CD4-positive, alpha-beta T cell treated with Interleukin-6 at 100 ng/mL for 8 hours (primary cell): ENCODE measurements at places on chromosomes 6 and 20.

GRCh38 chr20:51022803-51023616 lies at the start of gene KCNG1:
TSS of gene KCNG1 (minus strand) at chr20:51023107. CDS start at chr20:51010338, 12,769 bp downstream.
- no peak for DNase-seq

- no peak for DNase-seq
These were observed 12.4 kb upstream of the CCN6 start for GRCh38 chr6:112041535-112041934.

DNA sequence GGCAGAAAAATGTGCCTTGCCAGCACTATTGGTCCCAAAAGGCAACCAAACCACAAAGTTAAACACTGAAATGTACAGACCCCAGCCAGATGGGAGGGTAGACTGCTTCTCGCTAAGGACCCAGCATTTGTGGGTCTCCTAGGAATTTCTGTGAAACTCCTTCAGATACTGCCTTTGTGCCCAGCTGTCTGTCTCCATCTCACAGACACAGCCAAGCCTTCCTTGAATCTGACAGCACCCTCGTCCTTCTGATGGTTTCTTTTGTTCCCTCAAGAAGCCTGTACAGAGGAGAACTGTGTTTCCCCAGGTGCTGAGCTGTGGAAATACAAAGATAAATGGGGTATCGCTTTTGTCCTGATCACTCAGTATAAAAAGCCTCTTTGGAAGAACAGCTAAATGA lies 254.0 kb upstream of the TAB2 start:
- no peak for DNase-seq

- peak; percentile 23 for DNase-seq
These were observed 44.1 kb downstream of the PREX1 start for GRCh38 chr20:48783533-48784272.

DNA sequence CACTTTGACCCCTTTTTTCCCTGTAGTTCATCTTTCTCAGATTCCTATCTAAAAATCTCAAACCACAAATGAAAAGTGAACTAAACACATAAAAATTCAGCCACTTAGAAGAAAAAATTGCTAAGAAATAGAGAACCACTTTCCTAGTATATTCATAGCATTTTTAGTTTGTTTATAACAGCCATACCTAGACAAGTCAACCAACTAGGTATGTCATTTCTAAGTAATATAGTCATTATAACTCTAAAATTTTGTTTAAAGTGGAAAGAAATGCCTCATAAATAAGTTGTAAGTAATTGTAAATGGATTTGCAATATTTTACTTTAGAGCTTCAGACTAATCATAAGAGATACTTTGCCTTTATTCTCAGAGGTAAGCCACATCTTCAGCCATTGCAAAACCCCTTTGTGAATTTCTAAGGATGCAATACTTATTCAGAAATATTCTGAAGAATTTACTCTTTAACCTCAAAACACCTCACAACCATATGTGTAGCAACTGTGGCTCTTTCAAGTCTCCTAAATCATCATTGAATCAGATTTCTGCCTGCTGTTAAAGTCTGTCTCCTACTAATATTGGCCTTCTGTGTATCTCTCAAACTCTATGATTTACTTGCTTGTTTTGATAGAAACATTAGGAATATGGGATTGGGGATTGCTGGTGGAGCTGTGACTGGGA lies 6.9 kb upstream of the SUMO4 start:
- DNase-seq, result no peak

GRCh38 chr6:145749632-145750031 lies 14.3 kb upstream of the EPM2A start:
- DNase-seq, result no peak

GRCh38 chr6:107973594-107973993 lies 15.6 kb upstream of the SEC63 start:
- DNase-seq, result no peak

DNA sequence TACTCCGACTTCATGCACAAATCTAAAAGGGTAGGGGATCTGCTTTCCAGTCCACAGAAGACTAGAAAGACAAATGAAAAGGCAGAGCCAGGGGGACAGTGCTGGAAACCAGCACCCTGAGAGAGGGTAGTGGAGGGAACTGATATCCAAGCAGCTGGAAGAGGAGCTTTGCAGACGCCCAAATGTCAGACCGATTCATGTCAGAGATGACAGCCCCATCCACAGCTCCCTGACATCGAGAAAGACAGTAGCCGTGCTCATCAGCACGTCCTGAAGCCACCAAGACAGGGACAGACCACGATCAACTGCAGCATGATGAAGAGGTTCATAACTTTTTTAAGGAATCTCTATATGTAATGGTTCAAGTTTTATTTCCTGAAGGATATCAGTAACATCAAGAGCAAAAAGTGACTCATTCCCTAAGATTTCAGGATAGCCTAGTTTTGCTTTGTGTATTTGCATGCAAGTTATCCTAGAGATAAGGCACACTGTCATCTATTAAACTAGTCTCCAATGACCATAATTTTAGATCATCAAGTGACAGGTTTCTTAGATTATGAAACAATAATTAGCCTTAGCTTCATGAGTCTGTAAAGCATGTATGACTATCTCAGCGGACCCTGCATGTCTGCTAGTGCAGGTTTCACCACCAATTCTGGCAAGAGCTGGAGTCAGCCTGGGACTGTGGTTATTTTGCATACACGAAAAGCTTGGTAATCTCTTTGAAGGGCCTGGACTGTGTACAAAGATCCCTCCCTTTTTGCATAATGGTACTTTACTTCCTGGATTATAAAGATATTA lies 43.0 kb downstream of the PRDM1 start:
- no peak for DNase-seq

GRCh38 chr6:166778046-166778445 lies 151.0 kb upstream of the RPS6KA2 start:
- no peak for DNase-seq

GRCh38 chr20:4973330-4974097 lies 27.8 kb downstream of the SLC23A2 start:
- peak; percentile 18 for DNase-seq

DNA sequence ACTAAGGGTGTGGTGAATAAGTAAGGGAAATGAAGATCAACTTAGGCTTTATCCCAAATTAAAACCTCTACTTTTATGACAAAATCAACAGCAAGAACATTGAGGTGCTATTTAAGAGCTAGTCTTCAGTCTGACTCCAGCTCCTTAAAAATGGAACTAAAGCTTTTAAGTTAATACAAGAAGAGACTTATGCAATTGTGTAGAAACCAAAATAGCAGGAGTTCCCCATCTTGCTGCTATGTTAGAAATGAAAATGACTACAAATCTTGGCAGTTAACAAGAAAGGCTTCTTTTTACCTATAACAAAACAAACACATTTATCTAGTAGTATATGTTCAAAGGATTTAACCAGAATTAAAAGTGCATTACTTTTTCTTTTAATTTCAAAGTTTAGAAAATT lies 25.7 kb downstream of the HMGN3 start:
- no peak for DNase-seq

DNA sequence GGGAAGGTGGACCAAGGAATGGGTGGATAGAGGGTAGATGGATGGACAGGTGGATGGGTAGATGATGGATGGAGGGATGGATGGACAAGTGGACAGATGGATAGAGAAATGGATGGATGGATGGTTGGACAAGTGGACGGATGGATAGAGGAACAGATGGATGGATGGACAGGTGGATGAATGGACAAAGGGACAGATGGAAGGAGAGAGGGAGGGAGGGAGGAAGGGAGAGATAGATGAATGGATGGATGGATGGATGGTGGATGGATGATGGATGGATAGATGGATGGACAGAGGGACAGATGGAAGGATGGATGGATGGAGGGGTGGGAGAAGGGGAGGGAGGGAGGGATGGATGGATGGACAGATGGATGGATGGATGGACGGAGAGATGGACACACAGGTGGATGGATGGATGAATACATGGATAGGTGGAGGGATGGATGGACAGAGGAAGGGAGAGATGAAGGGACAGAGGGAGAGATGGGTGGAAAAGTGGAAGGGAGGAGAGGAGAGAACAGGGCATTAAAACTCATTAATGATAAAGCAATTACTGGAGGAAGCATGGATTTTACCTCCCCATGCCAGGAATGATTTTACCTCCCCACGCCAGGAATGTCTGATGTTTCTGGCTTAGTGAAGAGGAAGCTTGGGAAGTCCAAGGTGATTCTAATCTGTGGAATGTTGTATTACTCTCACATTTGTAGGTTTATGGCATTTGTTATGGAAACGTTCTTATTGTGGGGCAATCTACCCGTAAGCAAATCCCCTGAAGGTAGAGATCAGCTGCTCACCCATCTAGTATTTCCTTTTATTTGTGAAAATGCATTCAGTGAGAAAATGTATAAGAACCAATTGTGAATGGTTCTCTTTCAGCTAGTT lies 383.3 kb downstream of the TAF4 start:
- no peak for DNase-seq

DNA sequence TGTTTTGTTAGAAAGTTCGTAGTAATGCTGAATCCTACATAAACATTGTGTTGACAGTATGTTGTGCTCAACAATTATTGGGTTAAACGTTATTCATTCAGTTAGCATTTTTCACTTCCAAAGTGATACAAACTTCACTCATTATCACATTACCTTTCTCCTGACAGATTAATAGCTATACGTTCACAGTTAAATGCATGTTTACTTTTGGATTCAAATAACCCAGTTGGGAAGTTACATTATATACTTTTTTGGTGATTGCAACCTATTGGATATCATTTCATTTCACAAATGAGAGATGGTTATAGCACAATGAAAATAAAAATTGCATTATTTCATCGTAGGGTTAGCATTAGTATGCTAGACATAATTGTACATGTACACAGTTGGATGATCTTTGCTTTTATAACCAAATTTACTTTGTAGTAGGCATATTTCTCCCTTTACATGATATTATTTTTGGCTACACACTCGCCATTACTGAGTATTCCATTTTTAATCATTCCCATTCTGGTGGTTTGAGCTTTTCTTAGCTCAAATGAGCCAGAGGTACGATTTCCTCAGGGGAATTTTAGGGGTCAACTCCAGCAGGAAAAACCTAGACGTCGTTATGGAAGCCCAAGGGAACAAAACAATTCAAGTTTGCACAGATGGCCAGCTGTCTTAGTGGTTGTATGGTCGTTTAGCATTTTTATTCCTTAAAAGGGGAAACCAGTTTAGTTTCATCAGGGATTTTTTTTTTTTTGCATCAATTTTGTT lies 2.1 kb upstream of the HIVEP1 start:
- DNase-seq, result no peak
